Epithelial cell of alveolus of lung (primary cell): ENCODE measurements at places on chromosomes 6 and 20. TPM values are rescaled to one million over a fixed set of nuclear protein-coding genes. Genes with fewer than 3 reads are reported as not detected.

The FAXC gene
- total RNA-seq = 2.2 and 3.8 TPM in 2 replicates

The SLC17A2 gene
- total RNA-seq = not detected in 2 replicates

The BEND3 gene
- 1.4 and 1.7 TPM in 2 replicates for total RNA-seq

The APMAP gene
- total RNA-seq = 66.4 and 113 TPM in 2 replicates

The SMOC2 gene
- total RNA-seq = not detected in 2 replicates

The MAS1 gene
- not detected in 2 replicates for total RNA-seq

The IPCEF1 gene
- 0.08 TPM in 1 of 2 replicates, not detected in the other for total RNA-seq

The CD93 gene
- total RNA-seq = 5.6 and 8.6 TPM in 2 replicates

The RREB1 gene
- 11.1 and 23.6 TPM in 2 replicates for total RNA-seq

The DEFB124 gene
- not detected in 2 replicates for total RNA-seq

The SPATA25 gene
- 0.72 and 1.2 TPM in 2 replicates for total RNA-seq

The MATN4 gene
- total RNA-seq = 0.80 TPM in 1 of 2 replicates, not detected in the other

The TUBB2B gene
- total RNA-seq = 2.3 and 19.0 TPM in 2 replicates
